ENCODE measurements at places on chromosomes 6 and 20. TPM values are rescaled to one million over a fixed set of nuclear protein-coding genes. Genes with fewer than 3 reads are reported as not detected.
A peak's percentile ranks its signal among the peaks of the same experiment; 100 is the strongest.

The SENP6 gene
- polyA plus RNA-seq, result 67.6 TPM

The DEF6 gene
- 4.5 TPM for polyA plus RNA-seq

The MATN4 gene
- polyA plus RNA-seq, result 0.45 TPM

The ARMH2 gene
- not detected for polyA plus RNA-seq

The ECT2L gene
- 0.17 TPM for polyA plus RNA-seq

DNA sequence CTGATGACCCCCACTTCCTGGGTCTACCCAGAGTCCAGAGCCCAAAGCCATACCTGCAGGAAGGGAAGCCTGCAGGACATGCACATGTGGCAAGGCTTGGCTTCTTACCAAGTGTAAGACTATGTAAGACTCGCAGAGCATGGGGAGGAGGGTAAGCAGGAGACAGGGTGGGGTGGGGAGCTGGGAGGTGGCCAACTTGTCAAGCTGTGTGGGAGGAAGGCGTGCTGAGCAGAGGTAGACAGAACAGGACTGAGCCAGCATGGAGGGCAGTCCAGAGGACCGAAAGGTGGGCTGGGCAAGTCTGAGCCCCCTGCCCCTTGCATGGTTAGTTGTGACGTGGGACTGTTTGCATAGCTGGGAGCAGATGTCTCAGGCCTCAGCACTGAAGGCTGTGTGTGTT, 53.4 kb upstream of the RNF24 start:
- no peak for DNase-seq

DNA sequence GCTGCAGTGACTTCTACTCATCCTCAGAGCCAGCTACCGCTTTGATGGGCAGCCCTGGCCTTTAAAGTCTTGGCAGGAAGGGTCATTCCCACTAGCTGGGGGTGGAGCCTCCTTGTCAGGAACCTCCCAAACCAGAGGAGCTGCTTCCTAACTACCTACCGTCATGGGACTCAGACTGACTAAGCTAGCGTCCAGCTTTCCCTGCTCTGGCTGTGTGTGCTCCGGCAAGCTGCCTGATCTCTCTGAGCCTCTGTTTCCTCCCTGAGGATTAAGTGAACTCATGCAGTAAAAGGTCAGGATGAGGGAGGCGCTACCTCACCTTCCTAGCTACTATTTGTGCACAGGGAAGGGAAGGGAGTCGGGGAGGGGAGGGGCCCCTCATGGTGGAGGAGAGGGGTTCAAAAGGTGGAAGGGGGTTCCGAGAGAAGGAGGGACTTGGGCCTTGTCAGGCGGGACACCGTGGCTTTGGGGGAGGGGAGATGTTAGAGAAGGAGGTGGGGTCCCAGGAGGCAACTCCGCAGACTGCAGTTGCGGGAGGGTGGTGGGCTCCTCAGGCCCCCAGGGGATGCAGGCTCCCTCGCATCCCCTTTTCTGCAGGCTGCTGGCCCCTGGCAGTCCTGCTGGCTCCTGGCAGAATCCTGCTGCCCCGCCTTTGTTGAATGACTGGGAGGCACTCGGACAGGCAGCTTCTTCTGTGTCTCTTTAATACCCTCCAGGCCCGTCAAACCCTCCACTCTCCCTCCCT, 9.8 kb downstream of the DUSP15 start:
- no peak for DNase-seq

- DNase-seq, result no peak
Observed at GRCh38 chr20:40008177-40008576, 680.9 kb downstream of the MAFB start.

GRCh38 chr20:39706184-39706663, 744.1 kb downstream of the DHX35 start:
- peak; percentile 69 for DNase-seq

- no peak for DNase-seq
Observed at GRCh38 chr6:168050881-168051586, 28.0 kb downstream of the FRMD1 start.

DNA sequence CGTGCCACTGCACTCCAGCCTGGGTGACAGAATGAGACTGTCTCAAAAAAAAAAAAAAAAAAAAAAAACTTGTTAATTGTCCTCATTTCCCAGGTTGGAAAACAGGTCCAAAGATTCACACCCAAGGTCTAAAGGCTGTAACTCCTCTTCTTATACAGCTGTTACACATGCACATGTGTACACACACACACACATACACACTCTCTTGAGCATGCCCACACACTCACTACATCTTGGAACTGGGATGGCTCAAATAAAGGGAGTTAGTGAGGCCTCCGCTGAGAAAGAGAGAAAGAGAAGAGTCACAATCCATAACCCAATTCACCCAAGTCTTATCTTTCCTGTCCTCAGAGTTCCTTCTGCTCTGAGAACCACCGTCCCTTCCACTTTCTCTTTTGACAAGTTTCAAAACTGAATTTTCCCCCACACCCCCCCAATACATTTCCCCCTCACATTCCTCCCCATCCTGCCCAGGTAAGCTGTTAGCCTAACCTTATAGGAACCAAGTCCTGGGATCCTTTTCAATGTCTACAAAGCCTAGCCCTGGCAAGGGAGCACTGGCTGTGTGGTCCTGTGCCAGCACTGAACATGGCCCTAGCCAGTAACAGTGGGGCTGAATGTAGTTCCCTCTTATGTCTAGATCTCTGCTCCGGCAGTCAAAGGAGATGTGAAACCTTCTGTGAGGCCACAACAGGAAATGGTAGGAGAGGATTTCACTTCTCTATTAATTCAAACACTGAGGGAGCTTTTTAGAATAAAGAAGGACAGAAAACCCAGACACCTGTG, 3.2 kb upstream of the HLA-DMB start:
- no peak for DNase-seq

DNA sequence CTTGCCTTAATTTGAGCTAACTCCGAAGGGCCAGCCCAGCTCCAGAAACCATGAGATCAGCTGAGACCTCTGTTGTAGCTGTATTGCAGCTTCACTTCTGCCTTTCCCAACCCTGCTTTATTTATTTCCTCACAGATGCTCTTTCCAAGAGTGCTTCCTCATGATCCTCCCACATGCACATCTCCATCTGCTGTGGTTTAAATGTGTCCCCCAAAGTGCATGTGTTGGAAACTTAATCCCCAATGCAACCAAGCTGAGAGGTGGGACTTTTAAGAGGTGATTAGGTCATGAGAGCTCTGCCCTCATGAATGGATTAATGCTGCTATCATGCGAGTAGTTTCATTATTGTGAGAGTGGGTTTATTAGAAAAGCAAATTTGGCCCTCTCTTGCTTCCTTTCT, 164.4 kb upstream of the TAB2 start:
- peak; percentile 20 for DNase-seq

DNA sequence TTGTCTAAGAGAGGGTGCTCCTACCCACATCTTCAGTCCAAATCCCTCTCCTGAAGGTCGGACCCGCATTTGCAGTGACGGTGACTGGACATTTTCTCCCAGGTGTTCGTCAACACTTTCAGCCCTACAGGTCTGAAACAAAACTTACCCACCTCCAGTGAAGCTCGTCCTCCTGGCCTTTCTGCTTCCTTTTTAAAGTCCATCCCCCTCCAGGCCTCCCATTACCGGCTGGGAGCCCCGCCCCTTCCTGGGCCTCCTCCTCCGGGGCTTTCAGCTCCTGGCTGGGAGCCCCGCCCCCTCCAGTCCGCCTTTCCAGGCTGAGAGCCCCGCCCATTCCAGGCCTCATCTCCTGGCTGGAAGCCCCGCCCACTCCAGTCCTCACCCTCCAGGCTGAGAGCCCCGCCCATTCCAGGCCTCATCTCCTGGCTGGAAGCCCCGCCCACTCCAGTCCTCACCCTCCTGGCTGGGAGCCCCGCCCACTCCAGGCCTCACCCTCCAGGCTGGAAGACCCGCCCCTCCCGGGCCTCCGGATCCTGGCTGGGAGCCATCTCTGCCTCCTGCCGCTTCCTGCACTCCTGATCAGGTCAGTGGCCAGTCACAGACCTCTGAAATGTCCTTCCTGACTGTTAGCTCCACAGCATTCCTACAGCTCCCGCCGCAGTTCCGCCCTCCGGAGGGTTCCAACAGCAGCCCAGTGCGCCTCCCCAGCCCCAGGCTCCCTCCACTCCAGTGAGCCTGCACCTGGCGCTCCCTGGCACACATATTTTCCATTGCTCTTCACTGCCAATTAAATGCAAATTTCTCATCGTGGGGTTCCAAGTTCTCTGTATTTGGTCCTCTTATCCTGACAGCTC, 98.5 kb downstream of the LY86 start:
- DNase-seq, result no peak

DNA sequence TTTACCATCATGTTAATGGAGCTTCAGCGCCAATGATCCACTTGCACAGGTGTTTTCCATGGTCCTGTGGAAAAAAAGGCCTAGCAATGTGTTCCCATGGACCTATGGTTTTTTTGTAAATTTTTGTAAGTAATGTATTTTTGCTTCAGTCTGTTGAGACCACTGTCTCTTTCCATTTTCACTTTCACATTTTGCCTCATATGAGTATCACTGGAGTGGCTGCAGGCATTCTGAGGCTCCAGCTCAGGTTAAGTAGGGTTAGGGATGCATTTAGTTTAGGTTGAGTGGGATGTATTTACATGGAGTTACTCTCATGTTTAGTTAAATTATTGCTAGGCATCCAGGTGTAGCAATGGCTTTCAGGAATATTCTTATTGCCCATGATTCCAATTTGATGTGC, 19.2 kb upstream of the LMBRD1 start:
- no peak for DNase-seq

- no peak for DNase-seq
Observed at GRCh38 chr6:30331981-30332380, 5.3 kb downstream of the TRIM39 start.

- DNase-seq, result no peak
Observed at GRCh38 chr20:34374209-34374760, 11.2 kb downstream of the ITCH start.

DNA sequence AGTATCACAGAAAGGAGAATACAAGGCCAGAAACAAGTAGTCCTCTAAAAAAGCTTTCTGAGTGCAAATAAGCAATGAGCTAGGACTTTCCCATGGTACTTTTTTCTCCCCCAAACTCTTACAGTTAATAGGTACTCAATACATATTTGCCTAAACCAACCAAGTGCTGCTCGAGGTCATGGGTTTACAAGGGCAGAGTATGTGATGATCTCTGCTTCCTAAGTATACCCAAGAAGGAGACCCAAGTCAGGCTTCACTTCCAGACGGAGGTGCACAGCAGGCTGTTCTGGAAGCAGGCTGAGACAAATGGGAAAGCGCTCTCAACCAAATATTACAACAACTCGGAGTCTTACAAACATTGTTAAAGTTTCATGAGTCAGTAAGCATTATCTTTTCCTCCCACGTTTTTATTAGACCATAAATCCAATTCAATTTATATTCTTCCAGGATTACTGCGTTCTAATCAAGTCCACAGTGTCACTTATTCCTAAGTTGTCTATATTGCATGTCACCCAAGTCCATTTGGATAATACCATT, 8.1 kb downstream of the FYN start:
- no peak for DNase-seq

GRCh38 chr6:130303431-130303830, 62.4 kb upstream of the TMEM200A start:
- DNase-seq, result peak; percentile 29

DNA sequence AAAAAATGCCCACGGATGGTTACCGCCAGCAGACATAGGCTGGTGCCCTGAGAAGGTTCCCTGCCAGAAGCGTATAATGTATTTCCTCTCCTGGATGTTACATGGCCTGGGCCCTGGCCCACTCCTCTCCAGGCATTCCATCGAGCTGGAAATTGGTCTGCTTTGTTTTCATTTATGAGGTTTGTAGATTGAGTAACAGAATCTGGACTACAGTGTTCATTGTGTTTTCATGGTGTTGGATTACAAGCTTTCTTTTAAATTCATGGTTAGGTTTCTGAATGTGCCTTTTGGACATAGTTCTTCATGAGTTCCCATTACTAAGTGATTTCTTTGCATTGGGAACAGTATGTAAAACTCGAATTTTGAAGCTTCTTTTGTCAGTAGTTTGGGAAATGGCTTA, 6.4 kb downstream of the TIAM2 start:
- no peak for DNase-seq

DNA sequence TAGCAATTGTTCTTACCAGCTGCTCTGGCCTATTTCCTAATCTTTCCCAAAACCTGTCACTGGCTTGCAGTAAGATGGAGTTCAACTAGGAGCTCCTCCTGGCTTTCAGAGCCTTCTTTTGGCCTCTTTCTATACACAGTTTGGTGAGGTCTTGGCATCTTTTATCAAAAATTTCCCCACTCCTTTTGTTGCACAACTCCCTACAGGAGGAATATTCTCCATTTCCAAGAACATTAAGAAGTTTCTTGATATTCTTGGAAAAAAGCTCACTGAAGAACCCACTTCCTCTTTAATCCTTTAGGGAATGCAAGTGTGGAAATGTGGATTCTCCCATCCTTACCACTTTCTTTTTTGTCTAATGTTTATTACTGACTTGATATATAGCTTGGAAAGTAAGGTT, 171.3 kb upstream of the KCNK16 start:
- no peak for DNase-seq

- DNase-seq, result no peak
Observed at GRCh38 chr6:29516108-29516507, 28.4 kb upstream of the MAS1L start.

- no peak for DNase-seq
Observed at GRCh38 chr6:107345393-107345792, 114.0 kb downstream of the PDSS2 start.

GRCh38 chr20:59632541-59633113, 28.3 kb downstream of the PHACTR3 start:
- DNase-seq, result no peak

GRCh38 chr6:1625794-1626435, 16.2 kb downstream of the FOXC1 start:
- no peak for DNase-seq

GRCh38 chr6:5827056-5827904, 179.4 kb downstream of the NRN1 start:
- DNase-seq, result no peak

GRCh38 chr6:159852877-159853276, 37.9 kb upstream of the MAS1 start:
- no peak for DNase-seq

- DNase-seq, result no peak
Observed at GRCh38 chr6:42572523-42572922, 8.7 kb downstream of the UBR2 start.

GRCh38 chr6:16372029-16372776, 133.8 kb downstream of the GMPR start:
- DNase-seq, result no peak

DNA sequence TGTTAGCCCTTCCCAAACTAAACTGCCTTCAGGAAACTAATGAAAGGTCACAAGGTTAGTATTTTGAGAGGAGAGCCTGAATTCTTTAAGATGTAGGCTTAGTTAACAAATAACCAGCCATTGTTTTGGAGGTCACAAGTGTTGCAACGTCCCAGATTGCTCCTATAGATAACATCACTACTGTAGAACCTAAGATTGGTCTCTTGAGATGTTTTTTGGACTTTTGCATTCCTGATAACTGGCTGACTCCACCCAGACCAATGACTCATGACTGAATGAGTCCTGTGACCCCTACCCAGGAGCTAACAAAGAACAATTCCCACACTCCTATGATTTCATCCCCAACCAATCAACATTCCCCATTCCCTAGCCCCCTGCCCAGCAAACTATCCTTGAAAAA, 178.8 kb downstream of the SCP2D1 start:
- no peak for DNase-seq
